ENCODE measurements at places on chromosomes 2 and 18.

DNA sequence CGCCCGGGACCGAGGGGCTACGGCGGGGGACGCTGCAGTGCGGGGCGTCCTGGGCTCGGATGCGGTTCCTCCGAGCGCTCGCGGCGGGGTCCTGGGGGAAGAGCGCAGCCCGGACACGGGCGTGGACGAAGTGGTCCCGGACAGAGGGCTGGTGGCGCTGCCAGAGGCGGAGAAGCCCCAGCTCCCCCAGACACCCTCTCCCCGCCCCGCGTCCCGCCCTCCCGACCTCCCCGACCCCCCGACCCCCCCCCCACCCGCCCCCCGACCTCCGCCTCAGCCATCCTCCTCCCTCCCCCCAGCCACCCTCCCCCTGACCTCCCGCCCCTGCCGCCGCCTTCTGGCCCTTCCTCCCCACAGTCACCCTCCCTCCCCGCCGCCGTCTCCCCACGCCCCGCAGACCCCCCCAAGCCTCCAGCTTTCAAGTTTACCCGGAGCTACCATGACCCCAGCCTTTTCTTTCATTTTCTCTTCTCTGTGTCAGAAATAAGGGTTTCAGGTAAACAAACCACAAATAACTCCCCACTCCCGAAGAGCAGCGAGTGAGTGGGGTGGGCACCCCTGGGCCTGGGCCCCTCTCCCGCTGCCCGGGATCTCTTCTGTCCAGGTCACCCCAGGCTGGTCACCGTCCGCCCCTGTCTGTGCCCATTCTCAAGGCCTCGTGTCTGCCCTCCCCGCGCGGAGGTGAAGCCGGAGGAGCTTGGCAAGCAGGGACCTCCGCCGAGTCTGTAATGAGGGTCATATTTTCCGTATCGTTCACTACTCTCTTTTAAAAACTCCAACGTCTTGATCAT is 5.1 kb downstream of the NFATC1 start:
- no peak for DNase-seq

- DNase-seq: peak; percentile 5
These were observed 1389.1 kb upstream of the TMEFF2 start for GRCh38 chr2:193583638-193584400.

- DNase-seq: no peak
These were observed 10.4 kb downstream of the COPS9 start for GRCh38 chr2:240125742-240126141.

GRCh38 chr2:117086174-117086942 is 728.1 kb upstream of the DDX18 start:
- DNase-seq: no peak

GRCh38 chr2:50765590-50765989 is 266.3 kb downstream of the NRXN1 start:
- no peak for DNase-seq

- DNase-seq: no peak
These were observed 248.6 kb downstream of the NDUFA10 start for GRCh38 chr2:239776436-239777005.

DNA sequence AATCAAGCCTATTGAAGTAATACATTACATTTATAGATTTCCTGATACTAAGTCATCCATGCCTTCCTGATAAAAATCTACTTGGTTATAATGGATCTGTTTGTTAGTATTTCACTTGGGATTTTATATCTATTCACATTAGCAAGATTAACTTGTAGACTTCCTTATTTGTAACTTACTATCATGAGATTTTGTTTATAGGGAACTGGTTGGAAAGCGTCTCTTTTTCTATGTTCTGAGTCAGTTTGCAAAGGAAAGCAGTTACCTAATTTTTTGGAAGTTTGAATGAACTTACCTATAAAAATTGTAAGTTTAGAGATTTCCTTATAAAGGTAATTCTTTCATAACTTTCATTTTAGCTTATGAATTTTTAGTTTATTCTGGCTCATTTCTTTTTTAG is 141.4 kb downstream of the SMAD7 start:
- DNase-seq: no peak

DNA sequence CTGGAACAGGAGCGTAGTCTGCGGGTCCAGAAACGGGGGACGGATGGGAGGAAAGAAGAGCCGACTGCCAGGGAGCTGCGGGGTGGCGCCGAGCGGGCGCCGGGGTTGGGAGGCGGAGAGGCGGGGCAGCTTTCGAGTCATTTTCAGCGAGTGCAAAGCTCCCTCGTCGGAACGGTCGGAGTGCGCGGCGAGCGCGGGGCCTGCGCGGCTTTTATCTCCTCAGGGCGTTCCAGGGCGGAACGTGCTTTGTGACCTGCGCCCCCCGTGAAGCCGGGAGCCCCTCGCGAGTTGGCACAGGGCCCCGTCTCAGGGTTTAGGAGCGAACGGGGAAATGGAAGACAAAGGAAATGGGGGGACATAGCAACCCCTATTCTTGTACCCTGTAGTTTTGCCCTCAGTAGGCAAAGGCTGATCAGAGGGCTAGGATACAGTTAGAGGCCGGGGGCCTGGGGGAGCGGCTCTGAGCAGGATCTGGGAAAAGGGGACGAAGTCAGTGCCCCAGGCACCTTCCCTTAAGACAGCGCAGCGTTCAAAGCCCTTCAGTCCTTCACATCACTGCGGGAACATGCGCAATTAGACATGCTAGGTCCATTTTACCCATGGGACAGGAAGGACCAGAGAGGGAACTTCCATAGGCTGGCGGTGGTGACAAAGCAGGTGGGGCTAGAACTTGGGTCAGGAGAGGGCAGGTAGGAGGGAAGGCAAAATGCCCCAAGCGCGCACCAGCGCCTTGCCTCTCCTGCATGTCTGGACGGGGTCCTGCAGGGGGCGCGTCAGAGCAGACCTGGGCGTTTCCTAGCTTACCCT is 60.1 kb upstream of the IL1RL1 start:
- DNase-seq: peak; percentile 36

DNA sequence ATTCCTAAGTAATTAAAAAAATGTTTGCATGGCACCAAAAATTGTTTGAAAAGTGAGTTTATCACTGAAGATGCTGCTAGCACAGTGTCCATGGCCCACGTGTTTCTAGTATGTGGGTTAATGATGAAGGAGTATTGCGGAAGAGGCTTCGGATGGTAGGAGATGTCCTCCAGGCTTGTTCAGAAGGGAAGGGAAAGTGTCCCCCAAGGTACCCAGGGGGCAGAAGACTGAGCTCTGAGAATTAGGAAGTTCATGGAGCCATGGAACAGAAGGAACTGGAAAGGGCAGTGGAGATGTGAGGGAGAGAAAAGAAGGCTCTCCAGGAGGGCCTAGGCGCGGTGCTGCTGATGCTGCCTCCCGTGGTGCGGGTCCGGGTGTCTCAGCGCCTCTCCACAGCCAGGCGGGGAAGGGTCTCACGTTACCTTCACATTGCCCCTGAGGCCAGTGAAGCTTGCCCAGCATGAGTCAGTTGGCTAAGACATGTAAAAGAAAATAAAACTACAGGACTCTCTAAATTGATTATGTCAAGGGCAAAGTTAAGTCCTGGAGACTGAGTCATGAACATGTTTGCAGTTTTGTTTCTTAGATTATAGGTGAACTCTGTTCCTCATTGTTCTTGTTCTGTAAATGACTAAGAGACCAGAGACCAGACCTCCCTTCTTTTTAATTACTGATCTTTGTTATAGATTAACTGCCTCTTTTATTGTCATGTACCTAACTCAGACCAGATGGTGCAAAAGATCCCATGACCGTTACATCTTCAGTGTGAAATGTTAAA is 89.0 kb downstream of the MTCL1 start:
- DNase-seq: peak; percentile 87

GRCh38 chr18:35043207-35043606 is 2.0 kb downstream of the MAPRE2 start:
- no peak for DNase-seq

- DNase-seq: no peak
These were observed 33.2 kb upstream of the MYO3B start for GRCh38 chr2:170144761-170145160.

All from fibroblast of skin of right quadriceps (primary cell).